Right lung (tissue), 10 donors: ENCODE measurements at places on chromosomes 1 and 21. TPM values are rescaled to one million over a fixed set of nuclear protein-coding genes. Genes with fewer than 3 reads are reported as not detected.

DNA sequence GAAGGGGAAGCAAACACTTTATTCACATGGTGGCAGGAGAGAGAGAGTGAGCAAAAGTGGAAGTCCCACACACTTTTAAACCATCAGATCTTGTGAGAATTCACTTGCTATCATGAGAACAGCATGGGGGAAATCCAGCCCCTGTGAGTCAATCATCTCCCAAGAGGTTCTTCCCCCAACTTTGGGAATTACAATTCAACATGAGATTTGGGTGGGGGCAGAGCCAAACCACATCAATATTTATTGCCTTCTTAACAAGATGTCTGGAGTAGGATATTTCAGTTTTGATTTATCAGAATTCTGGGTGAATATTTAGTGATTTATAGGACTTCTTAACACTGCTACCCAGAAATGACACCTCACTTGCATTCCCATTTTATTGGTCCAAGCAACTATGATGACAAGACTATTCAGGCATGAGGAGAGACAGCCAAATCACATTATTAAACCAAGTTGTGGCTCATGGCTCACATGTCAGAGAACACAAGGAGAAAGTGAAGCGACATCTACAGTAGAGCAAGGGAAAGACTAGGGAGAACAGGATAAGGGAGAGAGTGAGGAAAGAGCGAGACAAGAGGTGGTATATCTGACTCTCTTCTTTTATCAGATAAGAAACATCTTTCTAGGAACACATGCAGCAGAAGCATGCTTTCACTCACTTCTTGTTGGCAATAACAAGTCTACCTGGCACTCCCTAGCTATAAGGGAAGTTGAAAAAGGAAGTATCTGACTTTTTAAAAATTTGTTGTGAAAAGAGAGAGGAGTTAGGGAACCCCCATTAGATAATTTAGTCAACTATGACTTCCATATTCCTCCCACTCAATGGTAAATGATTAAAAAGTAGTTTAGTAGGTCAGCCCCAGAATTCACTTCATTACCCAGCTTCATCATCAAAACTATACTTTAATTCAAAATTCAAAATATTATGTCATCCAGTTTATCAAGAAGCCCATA lies 36.6 kb upstream of the PTPRC start:
- DNase-seq: no peak

DNA sequence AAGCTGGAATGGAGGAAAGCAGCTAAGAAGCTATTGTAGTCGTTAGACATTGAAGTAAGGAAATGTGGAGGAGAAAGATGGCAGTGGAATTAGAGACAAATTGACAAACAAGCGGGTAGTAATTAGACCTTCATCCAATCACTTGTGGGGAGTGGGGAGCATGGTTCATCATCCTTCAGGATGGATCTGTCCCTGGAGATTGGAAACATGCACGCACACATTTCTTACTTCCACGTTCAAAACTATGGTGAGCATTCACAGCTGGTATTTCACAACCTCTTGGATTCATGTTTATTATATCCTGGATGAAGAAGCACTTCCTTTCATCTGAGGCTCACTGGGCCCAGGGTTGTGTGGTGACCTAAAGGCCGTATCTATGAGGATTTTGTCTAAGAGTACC lies 188.1 kb downstream of the ST6GALNAC3 start:
- no peak for DNase-seq

DNA sequence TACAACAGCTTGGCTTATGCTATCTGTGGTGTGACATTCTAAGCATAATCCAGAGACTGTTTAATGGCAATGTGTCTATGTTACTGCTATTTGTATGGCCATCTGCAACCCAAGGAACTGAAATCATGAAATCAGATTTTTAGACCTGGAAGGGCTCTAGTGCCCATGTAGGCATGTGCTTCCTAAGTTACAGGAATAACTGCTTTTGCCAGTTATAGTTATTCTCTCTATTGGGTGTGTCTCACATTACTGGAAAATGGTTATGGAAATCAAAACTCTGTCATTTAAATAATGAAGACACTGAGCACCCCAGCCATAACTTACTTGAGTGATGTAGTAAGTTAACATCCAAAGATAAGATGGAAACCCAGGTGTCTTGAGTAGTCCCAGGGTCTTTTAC lies 12.6 kb upstream of the JUN start:
- DNase-seq: no peak

OSCP1 gene
- polyA plus RNA-seq: 20.6 TPM

SORT1 gene
- 51.2 TPM for polyA plus RNA-seq

GRCh38 chr1:184296466-184297243 lies 90.2 kb upstream of the C1orf21 start:
- peak; percentile 79 for DNase-seq

- no peak for DNase-seq
These were observed 130.8 kb downstream of the LYPLAL1 start for GRCh38 chr1:219304227-219305226.

CFHR5 gene
- not detected for polyA plus RNA-seq

LHX8 gene
- not detected for polyA plus RNA-seq

GRHL3 gene
- 0.25 TPM for polyA plus RNA-seq

DNA sequence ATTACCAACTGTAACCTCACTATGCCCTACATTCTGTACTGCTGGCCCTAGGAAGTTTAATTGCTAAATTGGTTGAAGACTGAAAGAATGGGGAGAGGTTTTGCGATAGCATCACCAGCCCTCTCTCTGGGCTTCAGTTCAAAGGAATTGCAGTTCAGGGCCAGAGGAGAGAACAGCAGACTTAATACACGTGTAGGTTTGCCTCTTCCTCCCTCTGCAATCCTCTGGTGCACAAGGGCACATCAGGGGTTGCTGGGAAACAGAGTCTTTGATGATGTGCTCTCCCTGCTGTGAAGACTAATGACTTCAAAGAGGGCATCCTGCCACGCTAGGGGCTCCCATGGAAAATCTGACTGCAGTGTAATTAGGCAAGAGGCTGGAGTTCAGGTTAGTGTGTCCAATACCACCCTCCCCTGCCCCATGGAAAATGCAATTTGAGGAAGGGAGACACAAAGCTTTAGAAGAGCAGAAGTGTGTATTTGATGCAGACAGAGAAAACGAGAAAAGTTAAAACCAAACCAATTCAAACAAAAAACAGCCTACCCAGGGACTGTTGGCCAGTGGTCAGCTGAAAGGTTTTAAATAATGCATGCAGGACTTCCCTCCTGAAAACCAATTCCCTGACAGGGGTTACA lies 167.9 kb downstream of the ASTN1 start:
- DNase-seq: no peak

DNA sequence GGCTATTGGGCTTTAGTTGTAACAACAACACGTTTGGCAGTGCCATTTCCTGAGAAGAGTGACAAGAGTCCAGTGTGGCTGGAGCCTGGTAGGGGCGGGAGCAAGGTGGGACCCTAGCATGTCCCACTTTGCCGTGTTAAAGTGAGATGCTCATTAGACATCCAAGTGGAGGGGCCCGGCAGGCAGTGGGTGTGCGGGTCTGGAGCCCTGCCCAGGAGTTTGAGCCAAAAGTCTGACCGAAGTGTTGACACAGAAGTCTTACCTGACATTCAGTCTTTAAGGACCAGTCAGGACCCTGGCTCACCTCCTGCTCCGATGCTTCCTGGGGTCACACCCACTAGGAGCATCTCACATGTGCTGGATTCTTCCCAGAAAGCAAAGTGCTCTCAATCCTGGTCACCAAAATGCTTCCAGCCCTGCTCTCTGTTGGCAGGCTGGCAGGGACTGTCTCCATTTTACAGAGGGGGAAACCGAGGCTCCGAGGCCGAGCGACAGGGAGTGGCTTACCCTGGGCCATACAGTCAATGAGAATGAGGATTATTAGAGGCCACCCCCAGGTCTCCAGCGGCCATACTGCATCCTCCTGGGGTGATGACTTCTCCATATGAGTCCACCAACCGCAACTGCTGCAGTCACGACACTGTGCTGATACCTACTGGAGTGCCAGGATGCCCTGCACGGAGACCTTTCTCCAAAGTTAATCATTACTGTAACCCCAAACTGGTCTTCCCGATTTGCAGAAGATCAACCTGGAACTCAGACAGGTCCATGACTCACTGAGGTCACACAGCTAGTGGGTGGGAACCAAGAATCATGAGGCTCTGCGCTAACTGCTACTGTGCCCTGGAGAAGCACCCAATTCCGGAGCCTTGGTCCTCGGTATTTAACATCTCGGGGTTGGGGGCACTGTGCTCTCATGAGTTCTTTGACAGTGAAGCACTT lies 112.7 kb downstream of the PRDM2 start:
- DNase-seq: no peak

GRCh38 chr21:38365521-38365920 lies 108.7 kb downstream of the KCNJ15 start:
- no peak for DNase-seq

SEC16B gene
- 4.2 TPM for polyA plus RNA-seq

- no peak for DNase-seq
These were observed 826 bp downstream of the LAPTM5 start for GRCh38 chr1:30756545-30757351.

GRCh38 chr1:206577626-206578025 lies 34.6 kb downstream of the EIF2D start:
- DNase-seq: no peak

TAS1R3 gene
- 0.88 TPM for polyA plus RNA-seq

DNA sequence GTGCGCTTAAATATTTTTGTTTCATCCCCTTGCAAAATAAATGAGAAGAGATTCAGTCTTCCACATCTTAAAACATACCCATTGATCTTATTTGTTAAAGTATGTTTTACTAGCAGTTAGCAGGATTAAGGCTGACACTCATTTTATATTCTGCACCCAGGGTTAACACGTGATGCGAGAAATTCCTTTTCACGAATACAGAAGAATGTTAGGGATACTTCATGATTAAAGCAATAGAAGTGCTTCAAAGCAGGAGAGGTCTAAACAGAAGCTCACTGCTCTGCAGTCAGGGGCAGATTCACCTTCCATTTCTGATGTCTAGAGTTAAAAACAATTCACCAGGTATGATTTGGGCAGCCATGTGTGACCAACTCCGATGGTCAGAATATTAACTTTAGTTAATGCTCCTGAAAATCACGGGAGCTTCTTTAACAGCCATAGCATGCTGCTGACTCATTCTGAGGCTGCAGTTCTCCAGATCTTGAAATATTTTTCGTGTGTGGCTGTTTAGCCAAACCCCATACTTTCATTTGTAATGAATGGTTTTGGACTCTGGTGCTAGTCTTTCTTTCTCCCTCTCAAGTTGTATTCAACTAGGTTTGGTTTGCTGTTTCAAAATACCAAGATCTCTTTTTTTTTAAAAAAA lies 19.7 kb downstream of the BCAR3 start:
- no peak for DNase-seq

DNA sequence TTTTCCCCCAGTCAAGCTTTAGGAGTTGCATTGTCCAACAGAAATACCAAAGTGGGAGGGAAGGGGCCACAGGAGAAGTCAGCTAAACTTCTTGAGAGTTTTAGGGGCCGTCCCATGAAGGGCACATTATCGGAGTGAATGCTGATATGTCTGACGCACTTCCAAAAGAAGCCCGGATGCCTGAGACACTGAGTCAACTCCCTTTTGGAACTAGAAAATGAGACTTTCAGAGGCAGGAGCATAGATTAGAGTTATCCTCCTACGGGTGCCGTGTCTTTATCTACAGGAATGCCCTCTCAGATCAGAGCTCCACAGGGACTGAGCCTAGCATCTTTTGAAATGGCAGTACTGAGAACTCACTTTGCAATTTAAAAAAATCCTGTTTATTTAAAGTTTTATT lies 13.1 kb downstream of the ACTN2 start:
- no peak for DNase-seq

DNA sequence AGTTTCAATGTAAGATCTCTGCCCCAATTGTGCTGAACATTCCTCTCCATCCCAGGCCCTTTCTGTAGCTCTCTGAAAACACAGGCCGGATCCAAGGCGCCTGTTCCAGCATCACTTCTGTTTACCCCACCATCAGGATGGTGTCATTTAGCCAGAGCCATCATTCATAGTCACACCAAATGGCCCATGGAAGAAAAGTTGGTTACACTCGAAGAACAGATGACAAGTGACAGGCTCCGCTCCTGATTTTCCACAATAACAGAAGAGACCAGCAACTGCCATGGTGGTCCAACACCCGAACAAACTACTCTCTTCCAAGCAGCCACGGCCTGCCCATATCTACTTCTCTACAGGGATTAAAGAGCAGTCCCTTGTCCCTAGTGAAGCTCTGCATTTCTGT lies 59.9 kb upstream of the PROX1 start:
- no peak for DNase-seq

GPR25 gene
- not detected for polyA plus RNA-seq

GRCh38 chr1:99829269-99829668 lies 20.9 kb upstream of the AGL start:
- DNase-seq: no peak

SYCP1 gene
- polyA plus RNA-seq: 0.24 TPM

IFNLR1 gene
- polyA plus RNA-seq: 3.0 TPM

DNA sequence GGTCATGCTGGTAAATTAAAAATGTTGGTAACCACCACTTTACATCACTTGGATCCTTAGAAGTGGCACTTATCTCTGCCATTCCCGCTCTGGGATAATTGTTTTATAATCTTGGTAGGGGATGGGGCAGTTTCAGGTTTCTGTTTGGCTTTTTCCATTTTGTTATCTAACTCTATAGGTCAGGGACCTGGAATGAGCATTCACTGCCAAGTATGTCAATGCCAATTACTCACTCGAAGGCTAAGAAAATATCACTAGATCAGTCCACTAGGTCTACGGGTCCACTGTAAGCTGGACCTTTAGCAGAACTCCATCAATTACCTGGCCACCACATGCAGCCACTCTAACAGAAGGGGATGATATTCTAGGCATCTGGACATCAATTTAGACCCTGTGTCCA lies 4.5 kb upstream of the DIP2A start:
- no peak for DNase-seq

DNA sequence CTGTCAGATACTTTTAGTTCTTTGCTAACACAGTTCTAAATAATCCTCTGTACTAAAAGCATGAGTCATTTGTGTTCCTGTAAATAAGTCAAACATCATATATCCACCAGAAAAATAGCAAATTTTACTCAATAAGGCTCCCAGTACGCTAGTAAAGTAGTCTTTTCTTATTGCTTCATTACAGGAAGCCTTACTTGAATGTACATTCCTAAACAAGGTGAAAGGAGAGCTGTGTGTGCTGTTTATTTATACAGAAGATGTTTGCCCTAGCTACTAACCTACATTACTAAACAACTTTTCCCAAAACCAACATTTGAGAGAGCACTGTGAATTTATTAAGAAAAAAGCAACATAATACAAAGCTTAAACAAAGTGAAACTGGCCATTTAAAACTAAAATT lies 52.0 kb downstream of the ZNHIT6 start:
- no peak for DNase-seq

- DNase-seq: no peak
These were observed 179.6 kb downstream of the RUNX1 start for GRCh38 chr21:34869545-34869944.

GRCh38 chr1:41835485-41835884 lies 83.2 kb downstream of the HIVEP3 start:
- DNase-seq: no peak

- DNase-seq: no peak
These were observed 175.5 kb upstream of the HOOK1 start for GRCh38 chr1:59639266-59639665.

- no peak for DNase-seq
These were observed 98.6 kb upstream of the EDN2 start for GRCh38 chr1:41582851-41583657.
